ENCODE measurements at places on chromosomes 6 and 20.

DNA sequence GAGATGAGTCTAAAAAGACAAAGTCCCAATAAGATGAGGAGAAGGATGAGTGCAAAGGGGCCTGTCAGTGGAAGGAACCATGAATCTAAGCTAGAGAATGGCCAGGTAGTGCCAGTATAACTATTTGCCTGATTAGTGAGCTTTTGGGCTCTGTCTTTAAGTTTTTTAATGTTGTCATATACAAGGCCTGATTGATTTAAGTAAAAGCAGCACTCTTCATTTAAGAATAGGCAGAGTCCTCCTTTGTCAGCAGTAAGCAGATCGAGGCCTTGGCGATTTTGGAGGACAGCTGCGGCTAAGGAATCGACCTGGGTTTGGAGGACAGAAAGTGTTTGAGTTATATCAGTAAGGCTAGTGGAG lies 753.4 kb upstream of the ADGRB3 start:
- no peak for DNase-seq

DNA sequence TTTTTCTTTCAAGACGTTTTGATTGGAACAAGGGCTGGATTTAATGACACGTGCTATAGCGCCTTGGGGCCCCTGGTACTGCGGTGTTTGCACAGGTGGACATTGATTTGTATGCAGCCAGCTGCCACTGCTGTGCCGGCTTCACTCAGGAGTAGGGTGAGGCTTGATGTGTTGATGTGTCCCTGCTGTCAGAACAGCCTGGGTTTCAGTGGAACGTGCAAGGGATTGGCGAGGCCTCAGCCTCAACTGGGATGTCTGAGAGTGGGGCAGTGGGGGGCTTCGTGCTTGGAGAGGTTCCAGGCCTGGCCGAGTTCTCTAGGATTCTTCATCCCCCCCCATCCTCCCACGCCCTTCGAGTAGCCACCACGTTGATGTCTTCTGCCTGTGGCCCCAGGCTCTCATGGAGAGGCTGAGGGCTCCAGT lies 23.0 kb downstream of the PYGB start:
- DNase-seq = no peak

- no peak for DNase-seq
These were observed 27.1 kb upstream of the TASP1 start for GRCh38 chr20:13665709-13666395.

DNA sequence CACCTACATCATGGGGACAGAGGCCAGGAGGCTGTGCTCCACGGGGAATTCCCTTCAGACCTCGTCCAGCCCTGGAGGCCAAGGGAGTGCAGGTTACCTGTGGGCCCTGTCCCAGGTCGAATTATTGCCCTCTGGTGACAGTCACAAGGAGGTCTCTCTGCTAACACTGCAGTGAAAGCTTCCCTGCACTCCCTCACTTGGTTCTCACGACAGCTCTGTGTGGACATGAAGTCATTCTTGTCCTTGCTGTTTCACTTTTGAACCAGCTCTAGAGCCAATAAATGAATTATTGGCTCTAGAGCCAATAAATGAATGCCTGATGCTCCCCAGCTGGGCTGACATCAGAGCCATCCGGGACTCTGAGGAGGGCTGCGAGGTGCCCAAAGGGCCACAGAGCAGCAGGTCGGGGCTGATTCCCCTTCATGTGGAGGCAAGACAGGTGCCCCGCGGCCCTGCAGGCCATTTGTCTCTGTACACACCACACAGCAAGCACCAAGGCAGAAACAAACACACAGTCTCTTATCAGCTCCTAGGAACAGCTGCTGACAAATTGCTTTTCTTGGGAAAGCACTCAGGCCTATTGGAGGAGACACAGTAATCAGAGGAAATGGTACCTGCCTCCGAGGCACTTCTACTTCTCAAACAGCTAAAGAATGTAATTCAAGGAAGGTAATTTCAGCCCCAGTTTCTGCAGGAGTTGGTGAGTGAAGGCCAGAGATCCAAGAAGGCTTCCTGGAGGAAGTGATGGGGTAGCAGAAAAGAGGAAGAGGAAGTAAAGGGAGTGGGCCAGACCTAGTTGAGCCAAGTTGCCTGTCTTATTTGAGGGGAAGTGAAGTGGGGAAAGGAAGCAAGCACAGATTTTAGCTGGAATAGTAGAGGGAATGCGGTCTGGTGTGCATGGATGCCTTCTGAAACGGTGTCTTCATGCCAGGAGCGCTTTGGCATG lies 27.5 kb upstream of the TBXT start:
- DNase-seq = no peak
